WTC11 (cell line): ENCODE measurements at places on chromosomes 7 and 10.

DNA sequence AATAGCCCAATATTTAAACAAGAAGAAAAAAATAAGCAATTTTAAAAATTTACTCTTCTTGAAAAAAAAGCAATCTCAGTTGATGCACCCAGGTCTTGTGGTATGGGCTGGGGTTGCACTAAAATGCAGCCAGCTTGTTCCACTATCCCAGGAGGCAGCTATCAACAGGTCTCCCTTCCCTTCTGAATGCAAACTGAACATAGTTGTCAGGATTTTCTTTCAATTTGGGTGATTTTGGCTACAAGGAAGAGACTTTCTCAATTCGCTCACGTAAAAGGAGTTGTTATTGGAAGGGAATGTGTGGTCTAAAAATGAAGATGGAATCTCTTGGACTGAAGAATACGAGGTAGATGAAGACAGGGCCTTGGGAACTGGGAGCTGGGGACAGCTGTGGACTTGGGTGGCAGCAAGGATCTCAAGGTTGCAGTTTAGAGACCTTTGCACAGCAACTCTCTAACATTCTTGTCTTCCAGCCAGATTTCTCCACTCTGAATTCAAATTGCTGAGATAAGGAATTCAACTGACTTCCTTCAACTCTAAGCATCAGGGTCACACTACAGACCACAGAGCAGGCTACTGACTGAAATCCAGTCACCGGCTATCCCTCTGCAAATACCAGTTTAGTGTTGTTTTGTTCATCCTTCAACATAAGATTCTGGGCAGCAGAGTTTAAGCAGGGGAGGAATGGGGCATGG lies 3.1 kb upstream of the TMEM26 start:
- no peak for DNase-seq

DNA sequence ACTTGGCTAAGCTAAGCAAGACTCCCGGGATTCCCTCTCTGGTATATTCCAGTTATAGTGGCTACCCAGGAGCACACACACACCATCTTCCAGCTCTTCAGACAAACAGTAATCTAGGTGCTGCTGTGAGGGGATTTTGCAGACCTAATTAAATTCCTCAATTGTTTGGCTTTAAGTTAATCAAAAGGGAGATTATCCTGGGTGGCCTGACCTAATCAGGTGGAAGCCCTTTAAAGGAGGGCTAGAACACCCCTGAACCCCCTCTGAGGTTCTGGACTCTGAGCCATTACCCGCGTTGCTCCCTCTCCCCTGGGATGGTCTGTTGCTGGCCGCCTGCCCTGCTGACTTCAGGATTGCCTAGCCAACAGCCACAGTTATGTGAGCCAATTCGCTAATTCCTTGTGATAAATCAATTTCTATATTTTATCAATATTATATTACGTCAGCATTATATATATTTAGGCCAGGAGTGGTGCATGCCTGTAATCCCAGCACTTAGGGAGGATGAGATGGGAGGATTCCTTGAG lies 6.4 kb downstream of the SFXN2 start:
- no peak for DNase-seq

GRCh38 chr7:29370531-29371314 lies 176.1 kb downstream of the CHN2 start:
- DNase-seq: no peak

DNA sequence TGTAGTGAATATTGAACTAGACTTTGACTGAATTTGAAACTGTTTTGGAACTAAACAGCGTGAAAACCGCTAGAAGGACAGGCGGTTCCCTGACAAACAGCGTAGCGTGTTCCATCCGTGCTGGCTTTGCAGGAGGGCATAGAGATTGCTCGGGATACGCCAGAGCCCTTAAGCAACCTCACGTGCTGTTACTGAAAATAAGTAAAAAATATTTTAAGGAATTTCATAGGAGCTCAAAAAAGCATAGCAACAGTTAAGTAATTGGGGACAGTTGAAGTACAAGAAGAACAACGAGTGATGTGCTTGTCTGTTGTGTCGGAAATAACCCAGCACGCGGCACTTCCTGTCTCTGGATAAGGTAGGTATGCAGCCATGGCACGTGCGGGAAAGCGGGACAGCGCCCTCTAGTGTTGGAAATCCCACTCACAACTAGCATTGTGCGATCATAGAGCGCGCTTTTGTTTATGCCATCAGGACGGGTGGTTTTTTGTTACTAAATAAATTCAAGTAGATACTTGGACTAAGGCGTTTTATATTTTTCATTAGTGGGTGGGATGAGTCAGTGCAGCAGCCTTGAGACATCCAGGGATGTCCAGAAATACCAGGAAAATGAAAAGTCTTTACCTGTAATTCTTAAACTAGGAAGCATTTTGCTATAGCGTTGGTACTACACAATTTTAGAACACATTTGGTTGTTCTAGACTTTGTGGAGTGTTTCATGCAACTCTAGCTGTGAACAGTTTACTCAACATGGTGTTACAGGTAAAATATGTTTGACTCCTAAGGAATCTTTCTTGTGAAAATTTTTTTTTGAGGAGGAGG lies 50.4 kb downstream of the DNAJB6 start:
- peak; percentile 89 for DNase-seq

DNA sequence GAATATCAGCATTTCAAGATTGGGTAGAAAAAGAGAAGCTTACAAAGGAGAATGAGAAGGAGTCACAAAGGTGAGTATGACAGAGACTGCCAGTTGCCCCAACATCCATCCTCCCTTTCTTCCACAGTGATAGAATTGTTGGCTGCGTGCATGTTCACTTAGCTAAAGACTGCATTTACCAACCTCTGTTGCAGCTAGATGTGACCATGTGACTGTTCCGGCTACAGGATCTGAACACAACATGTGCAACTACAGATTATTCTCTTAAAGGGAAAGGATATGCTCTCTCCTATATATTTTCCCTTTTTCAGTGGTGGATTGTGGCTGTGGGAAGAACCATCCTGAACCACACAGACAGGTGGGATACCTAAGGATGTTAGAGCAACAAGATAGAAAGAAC lies 60.5 kb upstream of the ZNRF2 start:
- no peak for DNase-seq

- DNase-seq: no peak
Measured at GRCh38 chr7:156820445-156821063, 72.4 kb downstream of the LMBR1 start.

DNA sequence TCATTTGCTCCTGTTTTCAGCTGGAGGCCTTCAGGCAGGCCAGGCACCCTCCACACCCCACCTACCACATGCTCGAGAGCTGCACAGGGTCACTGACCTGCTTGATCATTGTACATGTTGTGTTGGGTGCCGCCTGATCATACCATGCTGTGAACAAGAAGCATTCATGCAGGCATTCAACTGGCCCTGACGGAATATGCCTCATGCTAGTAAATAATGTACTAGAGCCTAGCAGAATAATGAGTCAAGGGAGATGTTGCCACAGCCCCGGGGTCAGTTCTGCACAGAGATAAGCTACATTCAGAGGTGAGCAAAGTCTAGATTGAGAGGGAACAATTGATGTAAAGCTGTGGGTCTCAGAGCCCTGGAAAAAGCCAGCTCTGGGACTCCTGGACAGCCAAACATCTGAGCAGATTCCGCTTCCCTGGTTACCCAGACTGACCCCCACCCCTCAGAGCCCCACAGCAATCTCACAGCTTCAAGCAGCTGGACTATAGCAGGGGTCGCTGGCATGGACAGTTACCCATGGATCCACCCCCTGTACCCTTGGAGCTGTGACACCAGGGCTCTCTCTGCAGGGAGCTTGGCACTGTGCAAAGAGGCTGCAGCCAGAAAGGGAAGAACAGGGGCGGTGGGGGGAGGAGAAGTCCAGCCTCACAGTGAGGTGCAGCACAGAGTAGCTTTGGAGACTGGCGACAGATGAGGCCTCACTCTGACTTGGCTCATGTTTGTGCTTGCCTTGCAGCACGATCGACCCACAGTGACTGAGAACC lies 86.6 kb downstream of the FRMPD2 start:
- no peak for DNase-seq

DNA sequence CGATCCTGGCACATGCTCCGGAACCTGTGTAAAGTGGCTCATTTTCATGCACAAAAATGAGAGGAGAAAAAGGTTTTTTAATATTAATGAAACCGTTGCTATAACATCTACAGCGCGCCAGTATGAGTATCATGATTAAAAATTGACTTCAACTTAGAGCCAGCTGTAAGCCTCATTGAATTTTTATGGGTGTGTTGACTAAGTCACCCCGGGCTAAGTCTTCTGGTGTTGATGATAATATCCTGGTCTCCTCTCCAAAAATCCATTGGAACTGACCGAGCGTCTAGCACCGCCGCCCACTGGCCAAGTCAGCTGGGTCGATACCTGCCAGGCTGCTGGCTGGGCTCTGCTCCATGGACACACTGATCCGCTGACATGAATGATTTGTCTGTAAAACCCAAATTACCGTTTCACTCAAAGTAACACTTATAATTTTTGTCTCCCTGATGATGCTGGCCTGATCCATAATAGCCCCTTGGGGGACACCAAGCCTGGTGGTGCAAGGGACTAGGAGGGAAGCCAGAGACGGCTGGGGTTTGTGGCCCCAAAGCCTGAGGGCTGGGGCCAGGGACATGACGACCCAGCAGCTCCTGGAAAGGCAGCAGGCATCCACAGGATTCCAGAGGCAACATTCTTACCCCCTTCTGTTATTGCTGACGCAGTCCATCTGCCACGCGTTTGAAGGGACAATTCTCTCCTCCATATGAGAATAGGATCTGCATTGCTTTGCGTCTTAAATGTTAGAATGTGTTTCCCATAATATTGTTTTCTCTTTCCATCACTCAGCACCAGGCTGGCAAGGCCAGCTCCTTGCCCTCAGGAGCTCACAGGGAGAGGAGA lies 131.0 kb upstream of the PPP2R2D start:
- no peak for DNase-seq

- no peak for DNase-seq
Measured at GRCh38 chr7:71777278-71777677, 634.9 kb downstream of the CALN1 start.
